ENCODE measurements at places on chromosomes 5 and 9. TPM values are rescaled to one million over a fixed set of nuclear protein-coding genes. Genes with fewer than 3 reads are reported as not detected.

The SCGB3A2 gene
- total RNA-seq: not detected

The TRPM6 gene
- total RNA-seq: 1.1 TPM

The PCDHGA6 gene
- 3.3 TPM for total RNA-seq

The GFRA3 gene
- not detected for total RNA-seq

The CSF2 gene
- total RNA-seq: not detected
